Stimulated activated CD4-positive, alpha-beta T cell treated with anti-CD3 and anti-CD28 coated beads, Interleukin-2, amount 100 ng/mL, for 48 hours (primary cell): ENCODE measurements at places on chromosomes 6 and 20.

GRCh38 chr6:169495601-169496000, 206.2 kb downstream of the WDR27 start:
- no peak for DNase-seq

DNA sequence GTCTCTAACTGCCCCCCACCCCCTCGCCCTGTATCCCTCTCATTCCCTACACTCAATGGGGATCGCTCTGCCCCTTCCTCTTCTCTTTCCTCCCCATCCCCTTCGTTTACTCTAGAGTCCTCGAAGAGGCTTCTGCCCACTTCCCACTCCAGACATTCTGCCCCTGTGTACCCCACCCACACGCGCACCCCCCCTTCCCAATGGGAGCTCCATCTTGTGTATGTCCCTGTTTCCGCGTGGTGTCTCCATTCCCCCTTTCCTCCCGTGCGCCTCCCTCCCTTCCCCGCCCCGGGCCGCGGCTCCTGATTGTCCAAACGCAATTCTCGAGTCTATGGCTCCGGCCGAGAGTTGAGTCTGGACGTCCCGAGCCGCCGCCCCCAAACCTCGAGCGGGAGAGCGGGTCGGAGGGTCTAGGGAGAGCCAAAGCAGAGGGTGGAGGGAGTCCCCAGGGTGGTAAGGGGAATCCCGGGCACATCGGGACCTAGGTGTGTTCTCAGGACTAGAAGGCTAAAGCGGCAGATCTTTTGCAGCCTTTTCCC, 679 bp upstream of the RING1 start:
- DNase-seq, result no peak

DNA sequence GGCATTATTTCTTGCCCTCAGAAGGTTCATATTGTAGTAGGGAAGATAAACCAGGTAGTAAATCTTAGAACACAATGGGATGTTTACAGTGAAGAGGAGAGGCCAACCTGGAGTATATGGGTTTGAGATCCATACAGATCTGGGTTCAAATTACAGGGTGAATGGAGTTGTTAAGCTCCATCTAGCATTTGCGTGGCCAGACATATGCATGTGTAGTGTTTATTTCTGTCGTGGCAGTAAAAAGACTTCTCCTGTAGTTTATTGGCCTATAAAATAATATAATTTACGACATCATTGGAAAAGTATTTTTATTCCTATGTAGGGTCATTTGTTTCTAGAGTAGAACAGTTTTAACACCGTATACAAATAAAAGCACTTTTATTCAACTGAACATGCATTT, 25.2 kb upstream of the TULP4 start:
- DNase-seq, result no peak

DNA sequence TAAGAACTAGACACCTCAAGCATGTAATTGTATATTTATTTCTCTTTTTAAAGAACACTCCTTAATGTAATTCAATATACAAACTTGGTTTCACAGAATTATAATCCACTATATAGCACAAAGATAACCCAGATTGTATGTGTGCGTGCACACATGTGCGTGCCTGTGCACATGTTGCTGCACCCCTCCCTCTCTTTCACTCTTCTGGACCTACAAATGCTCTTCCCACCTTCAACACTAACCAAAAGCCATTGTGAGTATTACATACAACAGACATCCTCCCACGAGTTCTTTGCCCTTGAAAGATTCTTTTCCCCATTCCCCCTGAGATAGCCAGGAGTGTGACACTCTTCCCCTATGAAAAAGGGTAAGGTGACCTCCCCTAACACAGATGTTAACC, 193.5 kb downstream of the HIVEP2 start:
- no peak for DNase-seq

DNA sequence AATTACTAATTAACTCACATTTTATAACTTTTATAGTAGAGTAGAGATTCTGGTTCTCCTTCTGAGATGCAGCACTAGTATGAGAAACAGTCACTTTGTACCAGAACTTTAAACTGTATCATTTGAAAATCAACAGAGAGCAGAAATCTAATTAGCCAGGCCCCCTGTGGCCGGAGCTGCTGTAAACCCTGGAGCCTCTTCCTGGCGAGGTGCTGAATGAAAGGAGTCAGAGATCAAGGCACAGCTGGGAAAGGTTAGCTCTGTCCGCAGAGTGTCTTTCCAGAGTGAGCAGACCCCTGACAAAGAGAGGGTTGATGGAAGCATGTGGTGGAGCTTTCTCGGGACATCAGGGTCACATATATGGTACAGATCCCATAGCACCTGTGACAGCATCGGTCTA, 703.8 kb downstream of the RFPL4B start:
- no peak for DNase-seq

DNA sequence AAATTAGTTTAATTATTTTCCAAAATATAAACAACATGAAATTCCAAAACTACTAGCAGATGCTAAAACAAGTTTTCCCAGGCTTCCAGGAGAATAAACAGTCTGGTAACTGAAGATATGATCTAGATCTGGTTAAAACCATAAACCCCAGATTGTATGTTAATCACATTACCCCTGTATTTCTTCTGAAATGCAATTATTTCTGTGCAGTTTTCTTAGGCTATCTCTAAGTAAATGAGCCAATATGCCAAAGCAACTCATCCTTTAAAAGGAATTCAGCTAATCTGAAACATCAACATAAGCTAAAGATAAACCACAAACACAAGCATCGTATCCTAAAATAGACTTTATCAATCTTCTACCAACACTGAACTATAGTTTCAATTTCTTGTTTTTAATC, 44.6 kb upstream of the SENP6 start:
- no peak for DNase-seq

GRCh38 chr6:163655217-163656121, 241.0 kb downstream of the QKI start:
- DNase-seq, result no peak

DNA sequence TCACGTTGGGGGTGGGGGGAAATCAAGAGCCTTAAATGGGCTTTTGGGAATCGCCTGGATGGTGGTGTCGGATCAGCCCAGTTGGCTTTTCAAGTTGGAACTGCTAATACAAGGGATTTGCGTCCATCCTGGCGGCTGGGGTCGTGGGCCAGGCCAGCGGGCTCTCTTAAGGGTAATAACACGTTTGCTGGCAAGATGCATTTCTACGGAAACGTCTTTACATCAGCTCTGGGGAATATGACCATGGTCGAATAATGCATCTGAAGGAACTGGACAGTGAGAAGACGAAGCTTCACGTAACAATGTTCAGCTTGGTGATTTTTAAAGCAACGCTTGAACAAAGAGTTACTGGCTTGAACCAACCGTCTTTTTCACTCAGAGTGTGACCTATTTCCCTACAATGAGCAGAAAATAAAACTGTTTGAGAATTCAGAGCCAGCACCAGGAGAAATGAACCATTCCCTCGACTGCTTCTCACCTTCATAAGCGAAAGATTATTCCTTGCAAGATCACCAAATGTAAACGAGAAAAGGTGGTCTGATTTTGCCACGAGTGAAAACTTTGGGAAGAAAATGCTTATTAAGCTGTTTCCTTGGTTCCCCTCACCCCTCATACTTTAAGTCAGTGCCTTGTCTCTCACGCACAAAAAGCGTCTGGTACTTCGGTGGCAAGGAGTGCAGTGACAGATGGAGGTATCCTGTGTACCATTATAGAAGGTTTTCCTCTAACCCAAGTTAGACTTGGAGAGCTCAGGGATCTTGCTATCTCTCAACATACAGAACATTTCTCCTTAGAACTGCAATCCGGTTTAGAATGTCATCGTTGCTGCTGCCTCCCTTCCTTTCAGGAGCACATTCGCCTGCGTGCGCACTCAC, 1.4 kb upstream of the MARCKS start:
- no peak for DNase-seq

DNA sequence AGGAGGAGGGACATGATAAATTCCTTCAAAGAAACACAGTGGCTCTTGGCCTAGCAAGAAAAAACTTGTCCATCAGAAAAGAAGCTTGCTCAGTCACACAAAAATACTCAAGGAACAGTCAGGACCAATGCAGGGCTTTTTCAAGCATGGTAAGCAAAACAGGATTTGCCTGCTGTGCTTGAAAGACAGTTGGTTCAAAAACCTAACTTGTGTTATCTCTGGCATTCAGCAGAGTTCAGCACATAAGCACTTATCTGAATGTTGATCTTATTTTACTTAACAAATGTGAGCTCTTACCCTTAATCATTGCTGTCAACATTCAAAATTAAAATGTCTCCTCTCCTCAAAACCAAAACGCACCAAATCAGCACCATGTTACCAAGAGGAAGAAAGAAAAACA, 38.3 kb downstream of the ATG5 start:
- DNase-seq, result no peak
